ENCODE measurements at places on chromosomes 6 and 20.

DNA sequence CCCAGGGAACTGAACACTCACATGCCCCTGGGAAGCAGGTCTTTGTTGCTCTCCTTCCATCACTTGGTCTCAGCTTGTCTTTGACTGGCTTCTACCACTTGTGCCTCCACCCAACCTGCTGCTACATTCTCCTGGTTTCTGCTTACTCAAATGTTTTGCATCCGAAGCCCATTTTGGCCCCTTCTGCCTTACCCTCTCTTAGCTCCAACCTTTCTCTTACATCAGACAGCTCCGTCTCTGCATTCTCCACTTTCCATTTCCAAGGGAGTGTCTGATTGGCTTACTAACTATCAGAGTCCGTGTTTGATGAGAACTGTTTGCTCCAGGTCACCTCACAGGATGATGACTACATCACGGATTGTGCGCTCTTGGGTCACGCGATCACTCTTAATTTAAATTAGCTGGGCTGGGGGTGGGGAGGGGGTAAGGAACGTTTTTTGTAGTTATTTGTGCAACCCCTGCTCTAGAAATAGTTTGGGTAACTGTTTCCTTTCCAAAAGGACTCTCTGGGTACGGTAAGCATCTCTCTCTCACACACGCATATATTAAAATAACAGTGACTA lies 844 bp upstream of the ABRACL start:
- DNase-seq = no peak

DNA sequence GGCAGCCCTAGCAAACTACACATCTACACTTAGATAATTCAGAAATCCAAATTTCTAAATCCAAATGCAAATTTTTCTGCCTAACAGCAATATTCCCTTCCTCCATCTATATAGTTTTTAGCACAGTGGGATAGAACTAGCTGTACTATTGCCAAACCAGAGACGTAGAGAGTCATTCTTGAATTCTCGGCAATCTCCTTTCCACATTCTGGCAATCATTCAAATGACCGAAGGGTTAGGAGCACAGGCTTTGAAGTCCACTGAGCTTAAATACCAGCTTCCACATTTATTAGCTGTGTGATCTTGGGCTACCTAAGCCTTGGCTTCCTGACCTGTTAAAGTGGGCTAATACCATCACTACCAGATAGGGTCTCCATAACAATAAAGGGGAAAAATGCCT lies 3.1 kb upstream of the RPS12 start:
- DNase-seq = no peak

DNA sequence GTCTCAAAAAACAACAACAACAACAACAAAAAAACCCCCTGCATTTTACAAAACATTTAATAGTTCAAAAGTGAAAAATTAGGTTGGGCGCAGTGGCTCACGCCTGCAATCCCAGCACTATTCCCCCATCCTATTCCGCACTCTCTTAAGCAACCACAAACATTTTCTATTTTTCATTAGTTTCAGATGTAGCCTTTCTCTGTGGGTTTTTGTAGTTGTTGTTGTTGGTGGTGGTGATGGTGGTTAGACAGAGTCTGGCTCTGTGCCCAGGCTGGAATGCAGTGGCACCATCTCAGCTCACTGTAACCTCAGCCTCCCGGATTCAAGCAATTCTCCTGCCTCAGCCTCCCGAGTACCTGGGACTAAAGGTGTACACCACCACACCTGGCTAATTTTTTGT lies 6.4 kb upstream of the GMNN start:
- DNase-seq = no peak

DNA sequence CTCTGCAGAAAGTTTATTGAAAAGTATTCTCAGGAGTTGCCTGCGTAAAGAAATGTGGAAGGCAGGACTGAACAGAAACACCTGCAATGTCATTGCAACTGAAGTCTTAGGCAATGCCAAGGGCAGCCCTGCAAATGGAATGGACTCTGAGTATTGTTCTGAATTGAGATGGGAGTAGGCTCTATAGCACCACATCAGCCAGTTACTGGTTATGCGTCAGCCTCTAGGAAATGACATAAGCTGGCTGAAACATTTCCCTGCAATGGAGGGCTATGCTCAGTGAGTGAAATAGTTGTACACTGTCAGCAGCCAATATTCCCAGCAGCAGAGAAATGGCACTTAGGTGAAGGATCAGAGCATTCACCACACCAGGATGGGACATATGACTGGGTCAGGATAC lies 13.8 kb upstream of the GJE1 start:
- DNase-seq = no peak

GRCh38 chr6:104606361-104606760 lies 253.4 kb downstream of the HACE1 start:
- DNase-seq = no peak

GRCh38 chr6:69729870-69730449 lies 66.8 kb downstream of the LMBRD1 start:
- no peak for DNase-seq

GRCh38 chr6:610882-611281 lies 46.0 kb downstream of the HUS1B start:
- no peak for DNase-seq

GRCh38 chr20:12740647-12741046 lies 268.1 kb upstream of the SPTLC3 start:
- DNase-seq = no peak

DNA sequence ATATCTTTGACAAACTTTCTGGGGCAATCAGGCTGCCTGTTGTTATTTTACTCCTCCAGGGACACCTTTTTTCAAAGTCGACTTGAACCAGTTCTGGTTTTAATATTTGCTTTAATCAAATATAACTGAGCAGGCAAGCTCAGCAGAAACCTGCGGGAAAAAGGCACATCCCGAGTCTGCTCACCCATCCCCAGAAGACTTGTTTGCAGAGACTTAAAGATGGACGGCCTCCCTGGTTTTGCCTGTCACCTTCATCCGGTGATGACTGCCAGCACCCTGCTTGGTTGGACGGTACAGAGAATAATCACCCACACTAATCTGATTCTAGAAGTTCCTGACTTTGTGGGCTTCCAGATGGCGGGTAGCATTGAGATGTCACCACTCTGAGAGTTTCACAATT lies 36.8 kb downstream of the PPP1R3G start:
- no peak for DNase-seq

DNA sequence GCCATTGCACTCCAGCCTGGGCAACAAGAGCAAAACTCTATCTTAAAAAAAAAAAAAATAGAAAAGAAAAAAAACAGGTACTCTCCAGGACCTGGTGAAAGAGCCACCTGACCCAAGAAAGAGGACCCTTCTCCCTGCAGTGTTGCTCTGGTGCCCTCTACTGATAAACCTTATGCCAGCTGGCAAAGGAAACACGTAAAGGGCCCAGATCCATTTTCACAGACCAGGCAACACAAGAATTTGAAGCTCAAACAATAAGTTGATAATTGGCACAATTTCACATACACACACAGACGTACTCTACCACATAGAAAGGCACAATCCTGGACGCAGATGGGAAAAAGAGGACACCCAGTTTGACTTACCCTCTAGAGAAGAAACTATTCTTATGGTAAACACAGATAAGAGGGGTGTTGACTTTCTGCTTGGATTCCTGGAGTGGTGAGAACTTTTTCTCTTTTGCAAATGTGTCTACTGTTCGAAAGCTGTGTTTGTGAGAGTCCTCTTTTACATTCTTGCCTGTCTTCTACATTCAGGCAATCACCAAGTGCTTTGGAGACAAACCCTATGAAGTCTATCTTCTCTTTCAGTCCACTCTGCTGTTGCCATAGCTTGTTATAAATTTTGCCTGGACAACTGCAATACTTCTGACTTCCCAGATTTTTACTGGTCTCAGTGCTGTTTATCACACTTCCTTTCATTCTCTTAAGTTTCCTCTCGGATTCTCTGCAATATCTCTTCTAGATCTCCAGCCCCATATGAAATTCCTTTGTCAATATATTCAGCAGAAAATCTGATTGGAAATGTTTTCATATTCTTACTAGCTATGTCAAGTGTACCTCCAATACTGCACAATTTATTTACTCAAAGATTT lies 6.4 kb upstream of the SNRPB start:
- DNase-seq = no peak

GRCh38 chr6:6584310-6585002 lies 4.1 kb upstream of the LY86 start:
- DNase-seq = no peak

DNA sequence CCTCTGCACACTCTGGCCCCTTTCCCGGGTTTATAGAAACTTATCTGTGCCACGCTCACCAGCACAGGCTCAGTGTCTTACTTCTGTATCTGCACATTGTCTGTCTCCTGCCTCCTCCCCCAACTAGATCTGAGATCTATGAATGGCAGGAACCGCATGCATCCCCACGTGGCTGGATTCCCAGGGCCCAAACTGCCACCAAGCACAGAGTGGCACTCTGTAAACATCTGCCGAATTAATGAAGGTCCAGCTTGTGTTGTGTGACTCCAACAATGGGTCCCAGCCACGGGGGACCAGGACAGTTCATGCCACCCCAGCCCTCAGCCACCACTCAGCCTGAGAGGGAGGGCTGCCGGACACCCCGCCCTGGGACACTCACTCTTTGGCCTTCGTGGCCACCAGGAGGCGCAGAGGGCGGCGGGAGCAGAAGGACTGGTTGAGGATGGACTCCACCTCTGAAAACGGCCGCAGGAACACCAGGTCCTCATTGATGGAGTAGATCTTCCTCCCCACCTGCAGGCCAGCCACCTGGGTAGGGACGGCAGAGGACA lies 171.1 kb downstream of the PREX1 start:
- no peak for DNase-seq

DNA sequence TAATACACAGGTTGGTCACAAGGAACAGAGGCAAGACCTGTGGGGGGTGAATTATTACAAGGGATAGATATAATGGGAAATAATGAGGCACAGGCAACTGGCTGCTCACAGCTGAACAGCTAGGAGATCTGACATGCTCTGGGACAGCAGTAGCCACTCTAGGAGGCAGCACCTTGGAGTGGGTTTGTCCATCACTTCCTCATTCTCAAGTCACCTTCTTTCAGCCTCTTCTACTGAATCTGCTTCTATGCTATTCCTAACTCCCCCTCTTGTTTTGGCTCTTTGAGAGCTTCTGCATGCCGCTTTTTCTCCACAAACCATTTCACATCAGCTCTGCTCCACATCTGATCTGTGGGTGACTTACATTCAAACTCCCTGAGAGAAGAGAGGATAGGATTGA lies 345.5 kb upstream of the MAP3K7 start:
- DNase-seq = no peak

GRCh38 chr6:2655844-2656433 lies 94.8 kb downstream of the MYLK4 start:
- DNase-seq = no peak

GRCh38 chr20:50100552-50100951 lies 12.4 kb downstream of the UBE2V1 start:
- no peak for DNase-seq

GRCh38 chr6:119961450-119961849 lies 611.9 kb upstream of the MAN1A1 start:
- DNase-seq = no peak

DNA sequence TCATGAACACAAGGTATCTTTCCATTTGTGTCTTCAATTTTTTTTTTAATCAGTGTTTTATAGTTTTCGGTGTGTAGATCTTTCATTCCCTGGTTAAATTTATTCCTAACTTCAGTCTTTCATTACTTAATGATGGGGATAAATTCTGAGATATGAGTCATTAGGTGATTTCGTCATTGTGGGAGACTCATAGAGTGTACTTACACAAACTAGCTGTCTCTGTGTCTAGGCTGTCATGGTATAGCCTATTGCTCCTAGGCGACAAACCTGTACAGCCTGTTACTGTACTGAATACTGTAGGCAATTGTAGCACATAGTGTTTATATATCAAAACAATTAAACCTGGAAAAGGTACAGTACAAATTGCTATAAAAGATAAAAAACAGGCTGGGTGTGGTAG lies 42.1 kb downstream of the SMAP1 start:
- no peak for DNase-seq

GRCh38 chr6:111804627-111805235 lies 68.5 kb downstream of the FYN start:
- DNase-seq = peak; percentile 68

DNA sequence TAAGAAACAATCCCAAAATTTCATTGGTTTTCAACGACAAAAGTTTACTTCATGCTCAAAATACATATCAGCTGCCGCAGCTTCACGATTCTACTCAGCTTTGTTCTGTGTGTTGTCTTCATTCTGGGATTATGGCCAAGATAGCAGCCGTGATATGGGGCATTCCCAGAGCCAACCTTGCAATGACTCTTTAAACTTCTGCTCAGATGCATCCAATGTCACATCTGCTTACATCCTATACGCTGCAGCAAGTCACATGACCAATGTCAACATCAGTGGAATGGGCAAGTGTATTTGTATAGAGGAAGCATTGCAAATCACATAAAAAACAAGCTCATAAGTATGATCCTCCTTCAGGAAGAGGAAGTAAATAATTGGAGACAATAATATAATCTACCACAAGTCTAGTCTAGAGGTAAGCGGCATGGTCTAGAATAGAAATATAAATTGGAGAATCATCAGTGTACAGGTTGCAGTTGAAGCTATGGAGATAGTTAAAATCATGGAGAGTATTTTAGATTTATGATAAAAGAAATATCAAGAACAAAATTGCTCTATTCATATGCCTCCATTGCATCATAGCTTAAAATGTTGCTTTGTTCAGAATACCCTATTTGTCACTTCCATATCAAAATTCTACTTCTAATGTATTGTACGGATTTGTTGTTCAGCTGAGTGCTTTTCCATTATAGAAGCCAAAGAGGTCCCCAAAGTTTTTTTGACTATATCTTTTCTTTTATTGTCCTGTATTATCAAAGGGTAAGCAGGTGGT lies 7.2 kb upstream of the C6orf141 start:
- DNase-seq = no peak

GRCh38 chr6:168858926-168859325 lies 394.7 kb downstream of the THBS2 start:
- DNase-seq = no peak

GRCh38 chr6:96075826-96076225 lies 60.1 kb downstream of the FUT9 start:
- no peak for DNase-seq

GRCh38 chr6:168926306-168926705 lies 327.3 kb downstream of the THBS2 start:
- no peak for DNase-seq

DNA sequence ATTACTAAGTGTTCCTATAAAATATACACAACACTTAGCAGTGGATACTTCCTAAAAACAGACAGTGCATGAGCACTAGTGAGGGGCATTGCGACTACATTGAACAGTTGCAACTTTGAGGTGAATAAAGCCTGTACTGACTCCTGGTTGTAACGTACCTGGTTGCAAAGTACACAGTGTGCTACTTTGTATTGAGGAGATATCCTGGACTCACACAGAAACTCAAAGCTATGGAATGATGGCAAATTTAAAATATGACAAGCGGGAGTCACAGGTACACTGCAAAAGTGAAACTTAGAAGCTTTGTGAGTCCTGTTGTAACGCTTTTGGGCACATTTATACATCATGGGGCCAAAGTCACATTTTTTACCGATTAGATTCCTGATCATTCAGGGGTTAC lies 55.6 kb upstream of the HLA-A start:
- DNase-seq = no peak

- no peak for DNase-seq
These were observed 4.4 kb upstream of the HLA-DMB start for GRCh38 chr6:32945108-32945760.

All from glomerular endothelial cell (primary cell).